ENCODE measurements at places on chromosomes 12 and 14. TPM values are rescaled to one million over a fixed set of nuclear protein-coding genes. Genes with fewer than 3 reads are reported as not detected.
A peak's percentile ranks its signal among the peaks of the same experiment; 100 is the strongest.

The CLEC4E gene
- not detected for total RNA-seq

The KRT75 gene
- not detected for total RNA-seq

The RERG gene
- not detected for total RNA-seq

The RPS6KA5 gene
- 7.9 TPM for total RNA-seq

The DTX3 gene
- total RNA-seq: 65.9 TPM

The SYCP3 gene
- total RNA-seq: 0.26 TPM

The TMPRSS12 gene
- total RNA-seq: not detected

The UNC79 gene
- 0.33 TPM for total RNA-seq

The KRT86 gene
- total RNA-seq: not detected

The INSM2 gene
- total RNA-seq: not detected

The RERGL gene
- not detected for total RNA-seq

DNA sequence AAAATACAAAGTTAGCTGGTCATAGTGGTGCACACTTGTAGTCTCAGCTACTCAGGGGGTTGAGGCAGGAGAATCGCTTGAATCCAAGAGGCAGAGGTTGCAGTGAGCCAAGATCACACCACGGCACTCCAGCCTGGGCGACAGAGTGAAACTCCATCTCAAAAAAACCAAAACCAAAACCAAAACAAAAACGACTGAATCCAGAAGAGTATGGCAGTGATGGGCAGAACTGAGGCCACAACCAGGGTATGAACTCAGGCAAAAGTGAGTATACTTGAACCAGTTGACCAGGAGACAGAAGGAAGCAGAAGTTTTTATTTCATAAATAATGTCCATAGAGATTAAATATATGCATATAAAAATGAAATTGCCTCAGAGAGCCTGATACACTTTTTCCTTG is 620.0 kb upstream of the SEL1L start:
- no peak for DNase-seq

DNA sequence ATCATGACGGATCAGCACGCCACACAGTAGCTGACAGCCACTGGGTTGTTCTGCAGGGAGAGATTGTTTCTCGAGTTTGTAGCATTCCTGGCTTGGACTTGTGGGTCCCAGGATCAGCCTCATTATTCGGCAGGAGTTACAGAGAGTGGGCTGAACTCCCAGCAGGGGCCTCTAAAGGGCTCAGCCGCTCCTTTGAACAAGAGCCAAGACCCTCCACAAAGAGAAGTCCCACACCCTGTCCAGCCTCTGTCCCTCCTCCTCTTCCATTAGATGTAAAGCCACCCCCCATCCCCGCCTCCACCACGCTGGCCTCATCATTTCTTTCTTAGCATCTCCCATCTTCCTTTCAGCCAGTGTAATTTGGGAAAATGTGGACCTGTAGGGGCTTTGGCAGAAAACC is 96.7 kb upstream of the HSPB8 start:
- no peak for DNase-seq

- no peak for DNase-seq
Measured at GRCh38 chr12:103139876-103140275, 182.4 kb downstream of the ASCL1 start.

GRCh38 chr12:85653731-85654455 is 182.3 kb downstream of the RASSF9 start:
- DNase-seq: no peak

DNA sequence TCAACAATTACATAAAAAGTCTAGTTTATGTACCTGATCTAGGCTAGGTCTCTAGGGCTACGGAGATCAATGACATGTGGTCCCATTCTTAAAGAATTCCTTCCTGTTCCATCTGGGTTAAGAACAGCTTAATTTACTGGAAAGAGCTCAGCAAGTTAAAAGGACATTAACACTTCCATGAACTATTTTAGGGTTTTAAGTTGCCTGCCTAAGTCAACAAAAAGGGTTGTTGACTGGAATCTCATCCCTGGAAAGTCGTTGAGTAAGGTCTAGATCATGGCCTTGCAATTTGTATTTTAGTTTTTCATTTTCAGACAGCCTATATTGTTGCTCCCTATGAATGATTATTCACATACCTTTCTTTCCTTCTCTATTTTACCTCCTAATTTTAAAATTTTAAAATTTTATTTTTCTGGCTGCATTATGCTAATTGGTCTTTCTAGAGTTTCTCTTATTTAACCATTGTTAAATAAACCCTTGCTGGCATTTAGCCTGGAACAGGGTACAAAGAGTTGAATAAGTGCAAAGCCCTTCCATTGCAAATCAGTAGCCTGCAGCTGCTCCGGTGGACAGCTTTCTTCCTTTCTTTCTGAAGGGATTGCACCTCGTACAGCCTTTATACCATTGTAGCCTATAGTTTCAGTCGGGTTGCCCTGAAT is 66.3 kb downstream of the VRK1 start:
- peak; percentile 43 for DNase-seq

GRCh38 chr12:118022728-118023109 is 6.2 kb downstream of the RFC5 start:
- DNase-seq: no peak

- DNase-seq: peak; percentile 65
Measured at GRCh38 chr12:116601933-116602810, 43.0 kb downstream of the MAP1LC3B2 start.

DNA sequence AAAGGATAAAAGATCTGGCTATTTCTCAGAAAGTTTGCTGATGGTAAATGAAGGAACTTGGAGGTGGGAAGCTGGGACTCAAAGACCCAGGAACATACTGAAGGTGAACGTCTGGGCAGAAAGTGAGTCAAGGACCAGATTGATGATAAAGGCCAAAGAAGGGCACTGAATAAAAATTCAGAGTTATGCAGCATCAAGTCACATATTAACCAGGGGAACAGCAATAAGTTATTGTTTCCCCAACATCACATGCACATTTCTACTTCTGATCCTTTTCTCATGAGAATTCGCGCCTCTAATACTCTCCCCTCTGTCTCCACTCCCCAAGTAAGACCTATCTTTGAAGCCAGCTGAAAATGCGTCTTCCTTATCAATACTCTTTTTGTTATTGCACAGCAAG is 71.8 kb upstream of the SLC35F4 start:
- DNase-seq: no peak

- DNase-seq: no peak
Measured at GRCh38 chr14:93018366-93018765, 95.4 kb downstream of the CHGA start.

DNA sequence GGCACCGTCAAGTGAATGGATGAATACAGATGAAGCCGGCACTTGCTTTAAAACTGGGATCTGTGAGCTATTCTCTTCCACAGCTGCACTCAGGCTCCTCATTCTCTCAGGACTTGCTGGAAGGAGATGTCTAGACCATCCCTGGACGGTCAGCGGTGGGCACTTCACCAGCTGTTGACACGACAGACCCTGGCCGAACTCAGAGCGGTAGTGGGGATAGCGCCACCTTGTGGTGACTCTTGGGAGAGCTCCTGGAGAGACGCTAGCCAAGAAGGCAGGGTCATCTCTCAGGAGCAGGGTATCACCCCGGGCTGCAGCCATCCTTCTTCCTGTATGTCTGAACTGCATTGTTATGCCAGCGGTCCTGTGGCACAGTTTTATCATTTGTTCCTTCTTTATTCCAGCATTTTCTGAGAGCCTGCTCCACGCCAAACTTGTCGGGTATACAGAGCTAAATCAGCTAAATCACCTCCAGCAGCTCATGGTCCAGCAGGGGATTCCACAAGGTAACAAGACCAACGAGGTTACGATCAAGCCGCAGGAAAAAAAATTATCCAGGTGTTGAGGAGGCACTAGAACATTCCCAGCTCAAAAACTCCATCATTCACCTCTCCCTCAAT is 10.0 kb downstream of the WNT1 start:
- peak; percentile 60 for DNase-seq

DNA sequence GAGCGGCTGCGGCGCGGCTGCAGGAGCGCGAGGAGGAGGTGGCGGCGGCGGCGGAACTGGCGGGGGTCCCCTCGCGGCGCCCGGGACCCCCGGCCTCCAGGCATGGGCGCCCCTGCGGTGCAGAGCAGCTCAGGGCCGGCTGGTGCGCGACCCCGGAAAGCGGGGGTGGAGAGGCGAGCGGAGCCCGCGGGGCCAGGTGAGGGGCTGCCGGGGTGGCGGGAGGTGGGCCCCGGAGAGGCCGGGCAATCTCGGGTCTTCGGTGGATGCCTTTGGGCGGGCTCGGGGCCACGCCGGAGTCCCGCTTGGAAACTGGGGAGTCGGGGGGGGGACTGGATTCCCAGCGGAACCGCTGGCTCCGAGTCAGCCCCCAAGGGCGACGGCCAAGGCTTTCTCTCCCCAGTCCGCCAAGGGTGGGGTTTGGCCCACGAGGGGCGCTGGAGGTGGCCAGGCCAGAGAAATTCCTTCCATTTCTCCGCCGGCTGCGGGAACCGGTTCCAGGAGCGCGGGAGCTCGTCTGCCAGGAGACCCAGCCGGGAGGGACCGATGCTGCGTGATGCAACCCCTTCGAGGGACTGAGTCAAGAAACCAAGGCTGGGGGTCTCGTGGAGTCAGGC is 13.9 kb upstream of the NR4A1 start:
- DNase-seq: peak; percentile 38

GRCh38 chr14:101066826-101067510 is 163.4 kb upstream of the RTL1 start:
- no peak for DNase-seq

GRCh38 chr14:97441740-97442362 is 644.7 kb downstream of the VRK1 start:
- peak; percentile 19 for DNase-seq

- peak; percentile 80 for DNase-seq
Measured at GRCh38 chr12:76685246-76685678, 78.7 kb upstream of the ZDHHC17 start.

GRCh38 chr12:52029685-52030084 is 21.6 kb upstream of the NR4A1 start:
- peak; percentile 85 for DNase-seq

- DNase-seq: no peak
Measured at GRCh38 chr14:100359881-100360280, 36.7 kb downstream of the SLC25A47 start.

- DNase-seq: no peak
Measured at GRCh38 chr14:44989497-44990440, 27.8 kb downstream of the TOGARAM1 start.

DNA sequence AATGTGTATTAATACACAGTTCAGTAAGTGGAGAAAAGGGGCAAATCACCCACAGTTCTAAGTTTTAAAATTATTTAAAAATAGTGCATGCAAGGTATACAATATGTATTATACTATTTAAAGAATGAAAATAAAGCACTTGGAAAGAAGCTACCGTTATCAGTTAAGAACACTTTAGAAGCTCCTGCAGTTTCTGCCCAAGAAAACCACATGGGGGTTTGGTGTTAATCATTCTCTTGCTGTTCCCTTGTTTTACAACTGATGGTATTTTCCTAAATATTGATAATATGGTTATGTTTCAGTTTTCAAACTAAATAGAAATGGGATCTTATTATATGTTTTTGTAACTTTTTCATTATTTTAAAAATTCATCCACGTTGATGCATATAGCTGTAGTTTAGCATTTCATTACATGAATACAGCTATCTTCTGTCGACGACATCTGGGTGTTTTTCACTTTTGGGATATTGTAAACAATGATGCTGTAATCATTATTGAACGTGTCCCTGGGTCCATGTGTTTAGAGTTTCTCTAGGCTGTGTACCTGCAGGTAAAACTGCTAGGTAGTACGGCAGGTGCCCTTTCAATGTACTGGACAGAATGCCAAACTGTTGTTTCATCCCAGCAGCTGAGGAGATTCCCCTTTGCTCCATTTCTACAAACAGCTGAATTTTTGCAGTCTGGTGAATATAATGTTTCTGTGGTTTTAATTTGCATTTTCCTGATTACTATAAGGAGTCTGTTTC is 64.1 kb downstream of the APPL2 start:
- DNase-seq: no peak

GRCh38 chr14:53714495-53715192 is 242.0 kb downstream of the BMP4 start:
- no peak for DNase-seq

- DNase-seq: no peak
Measured at GRCh38 chr12:32255588-32255987, 143.8 kb upstream of the FGD4 start.

GRCh38 chr14:101961746-101962502 is 2.4 kb upstream of the DYNC1H1 start:
- no peak for DNase-seq

GRCh38 chr12:78494911-78495310 is 369.7 kb upstream of the SYT1 start:
- no peak for DNase-seq

DNA sequence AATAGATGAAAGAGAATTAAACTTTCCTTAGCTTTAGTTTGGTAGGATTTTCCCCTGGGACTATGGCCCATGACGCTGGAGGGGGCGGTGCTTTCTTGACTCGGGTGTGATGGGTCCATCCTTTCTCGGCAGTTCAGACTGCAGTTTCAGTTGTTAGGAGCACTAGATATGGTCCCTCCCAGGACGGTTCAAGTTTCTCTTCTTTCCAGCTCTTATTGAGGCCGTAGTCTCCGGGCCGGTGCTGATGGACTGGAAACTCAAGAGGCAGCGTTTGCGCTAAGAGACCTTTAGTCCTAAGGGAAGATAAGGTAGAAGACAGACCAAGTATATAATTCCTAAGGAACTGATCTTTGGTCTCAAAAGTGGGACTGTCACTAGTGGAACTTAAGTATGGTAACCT is 111.2 kb downstream of the RIN3 start:
- no peak for DNase-seq
